ENCODE measurements at places on chromosomes 3 and 15. TPM values are rescaled to one million over a fixed set of nuclear protein-coding genes. Genes with fewer than 3 reads are reported as not detected.

DNA sequence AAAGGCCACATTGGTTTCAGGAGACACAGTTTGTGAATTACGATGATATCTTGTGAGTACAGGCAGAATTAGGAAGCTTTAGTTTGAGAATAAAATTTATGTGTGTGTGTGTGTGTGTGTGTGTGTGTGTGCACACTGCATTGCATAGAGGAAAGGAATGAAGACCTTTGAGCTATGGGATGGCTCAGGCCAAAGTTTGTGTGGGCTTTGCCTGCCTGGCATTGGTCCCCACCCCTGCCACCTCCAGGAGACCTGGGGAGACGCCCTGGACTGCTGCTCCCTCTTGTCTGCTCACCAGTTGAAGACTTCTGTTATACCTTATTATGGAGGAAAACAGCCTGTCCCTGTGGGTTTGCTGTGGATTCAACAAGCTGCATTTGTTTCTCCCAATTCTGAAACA is 37.2 kb downstream of the TIGIT start:
- no peaks in the 10 kb centered on the region for H3K27me3 ChIP-seq
- no peak overlapping the region for H3K27ac ChIP-seq
- H3K36me3 ChIP-seq: no peaks in the 10 kb centered on the region
- DNase-seq: no peak
- no peak overlapping the region for H3K4me3 ChIP-seq
- H3K4me1 ChIP-seq: peaks cover 3% of the 10 kb centered on the region

DNA sequence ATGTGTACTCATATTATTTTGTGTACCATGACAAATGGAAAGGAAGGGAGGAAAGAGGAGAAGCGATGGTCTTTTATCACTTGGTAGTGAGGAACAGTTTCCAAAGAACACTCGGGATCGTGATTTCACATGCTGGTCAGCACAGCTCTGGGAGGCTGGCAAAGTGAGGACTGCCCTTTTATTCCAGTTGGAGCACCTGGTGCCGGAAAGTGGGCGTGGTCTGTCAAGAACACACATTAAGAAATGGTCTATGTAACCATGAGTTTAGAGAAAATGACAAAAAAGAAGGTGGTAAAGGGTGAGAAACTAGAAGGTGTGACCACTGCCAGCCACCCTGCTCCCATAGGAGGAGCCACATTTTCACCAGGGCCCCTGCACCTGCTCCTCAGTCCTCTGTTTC is 7.0 kb upstream of the TSEN2 start:
- H3K36me3 ChIP-seq: no peaks in the 10 kb centered on the region
- H3K4me3 ChIP-seq: no peak overlapping the region
- peaks cover 6% of the 10 kb centered on the region for H3K4me1 ChIP-seq
- no peaks in the 10 kb centered on the region for H3K27me3 ChIP-seq
- no peak for DNase-seq
- no peak overlapping the region for H3K27ac ChIP-seq

DNA sequence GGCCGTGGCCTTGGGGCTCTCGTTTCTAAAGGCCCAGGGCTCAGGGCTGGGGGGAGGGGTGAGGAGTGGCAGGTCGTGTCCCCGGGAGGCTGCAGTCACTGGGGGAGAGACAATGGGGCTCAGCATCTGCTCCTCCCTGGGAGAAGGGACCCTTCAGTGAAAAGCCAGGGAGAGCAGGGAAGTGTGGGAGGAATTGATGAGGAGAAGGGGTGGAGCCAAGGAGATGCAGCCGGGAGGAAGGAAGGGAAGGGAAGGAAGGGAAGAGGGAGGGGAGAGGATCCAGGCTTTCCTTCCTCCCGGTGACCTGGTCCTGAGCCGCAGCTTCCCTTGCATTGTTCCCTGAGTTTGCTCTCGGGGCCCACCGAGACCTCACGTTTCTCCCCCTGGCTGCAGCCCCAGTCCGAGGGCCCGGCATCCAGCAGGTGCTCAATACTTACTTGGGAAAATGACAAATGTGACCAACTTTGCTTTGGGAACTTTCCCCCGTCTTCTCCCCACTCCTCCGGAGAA is 1.4 kb upstream of the ZNF710 start:
- peak overlapping the region; percentile 87 for H3K4me3 ChIP-seq
- H3K4me1 ChIP-seq: peaks cover 7% of the 10 kb centered on the region
- H3K27me3 ChIP-seq: no peaks in the 10 kb centered on the region
- H3K36me3 ChIP-seq: no peaks in the 10 kb centered on the region
- H3K27ac ChIP-seq: peak overlapping the region; percentile 48
- peak; percentile 46 for DNase-seq

DNA sequence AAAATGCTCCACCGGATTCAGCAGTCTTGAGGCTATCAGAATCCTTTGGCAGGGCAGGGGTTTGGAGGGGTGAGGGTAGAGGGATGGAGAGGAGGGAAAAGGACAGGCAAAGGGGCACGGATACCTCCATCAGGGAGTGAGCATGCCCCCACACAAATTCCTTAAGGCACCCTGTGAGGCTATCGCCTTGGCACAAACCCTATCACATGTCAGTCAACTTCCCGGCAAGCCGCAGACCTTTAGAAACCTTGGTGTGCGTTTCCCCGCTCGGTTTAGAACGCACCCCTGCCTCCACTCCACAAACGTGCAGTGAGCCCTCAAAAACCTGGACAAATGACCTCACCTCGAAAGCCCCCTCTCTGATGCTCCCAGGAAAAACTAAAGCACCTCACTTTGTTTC is 422 bp upstream of the SETMAR start:
- no peak overlapping the region for H3K27ac ChIP-seq
- peaks cover 15% of the 10 kb centered on the region for H3K4me1 ChIP-seq
- H3K36me3 ChIP-seq: no peaks in the 10 kb centered on the region
- peak; percentile 22 for DNase-seq

GRCh38 chr3:56976651-56977560 is 83.6 kb upstream of the SPATA12 start:
- H3K27ac ChIP-seq: peak overlapping the region; percentile 94
- peak; percentile 81 for DNase-seq
- no peak overlapping the region for H3K4me3 ChIP-seq
- H3K4me1 ChIP-seq: peaks cover 22% of the 10 kb centered on the region
- no peaks in the 10 kb centered on the region for H3K36me3 ChIP-seq

DNA sequence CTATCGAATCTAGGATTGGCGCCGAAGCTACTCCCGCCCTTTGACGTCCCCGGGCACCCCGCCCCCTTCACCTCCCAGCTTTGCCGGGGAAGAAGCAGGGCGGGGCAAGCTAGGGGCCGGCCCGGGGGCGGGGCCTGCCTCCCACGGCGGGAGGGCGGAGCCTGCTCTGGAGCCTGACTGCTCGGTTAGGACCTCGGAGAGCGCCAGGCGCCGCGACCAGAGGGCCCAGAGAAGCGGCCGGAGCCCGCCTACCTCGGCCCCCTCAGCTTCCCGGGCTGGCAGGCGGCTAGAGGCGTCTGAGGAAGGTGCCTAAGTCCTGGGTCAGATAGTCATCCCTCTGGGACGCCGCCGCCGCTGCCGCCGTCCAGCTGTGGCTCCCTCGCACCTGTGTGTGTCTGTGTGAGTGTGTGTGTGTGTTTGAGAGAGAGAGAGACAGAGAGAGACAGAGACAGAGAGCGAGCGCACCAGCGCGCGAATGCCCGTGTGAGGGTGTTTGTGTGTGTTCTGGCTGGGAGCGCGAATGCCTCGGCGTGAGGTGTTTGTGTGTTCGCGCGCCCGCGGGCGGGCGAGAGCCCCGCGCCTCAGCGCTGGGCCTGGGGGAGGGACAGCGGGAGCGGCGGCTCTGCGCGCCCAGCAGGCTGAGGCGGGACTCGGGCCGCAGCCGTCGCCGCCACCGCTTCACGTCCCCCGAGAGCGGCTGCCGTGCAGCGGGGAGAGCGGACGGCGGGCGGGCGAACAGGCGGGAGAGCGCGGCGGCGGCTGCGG is at the start of gene STXBP5L:
Gene STXBP5L, plus strand, starts transcription at position 176 of the 765 bp plus-strand sequence. CDS start 1,374 bp downstream, outside the sequence.
- peak within 1 kb of the TSS; percentile 62 for H3K4me3 ChIP-seq
- DNase-seq: peak; percentile 97
- no peaks in the 10 kb centered on the region for H3K27me3 ChIP-seq

GRCh38 chr3:177196008-177196455 is 1.2 kb downstream of the TBL1XR1 start:
- H3K36me3 ChIP-seq: no peaks in the 10 kb centered on the region
- no peak for DNase-seq
- H3K27ac ChIP-seq: no peak overlapping the region
- peak overlapping the region; percentile 78 for H3K4me3 ChIP-seq
- no peaks in the 10 kb centered on the region for H3K27me3 ChIP-seq

- no peaks in the 10 kb centered on the region for H3K36me3 ChIP-seq
- H3K27me3 ChIP-seq: no peaks in the 10 kb centered on the region
- no peaks in the 10 kb centered on the region for H3K4me1 ChIP-seq
- no peak overlapping the region for H3K4me3 ChIP-seq
- H3K27ac ChIP-seq: no peak overlapping the region
Measured at GRCh38 chr15:97817276-97817890, 143.1 kb upstream of the ARRDC4 start.

DNA sequence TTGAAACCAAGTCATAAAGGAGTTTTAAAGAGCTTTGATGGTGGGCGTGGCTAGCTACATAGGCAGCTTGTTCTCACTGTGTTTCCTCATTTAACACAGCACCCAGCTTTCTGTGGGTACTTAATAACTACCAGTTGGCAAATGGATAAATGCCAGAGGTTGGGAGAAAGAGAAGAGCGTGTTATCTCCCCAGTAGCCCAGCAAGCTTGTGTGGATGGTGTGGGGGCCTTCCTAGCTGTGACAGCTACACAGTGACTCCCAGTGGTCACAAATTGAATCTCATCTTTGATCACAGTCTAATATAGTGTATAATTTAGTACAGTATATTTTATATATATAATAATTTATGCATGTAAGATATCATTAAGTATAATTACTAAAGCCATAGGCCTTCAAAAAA is 984.1 kb downstream of the EPHA3 start:
- peak; percentile 22 for DNase-seq
- no peak overlapping the region for H3K4me3 ChIP-seq
- no peaks in the 10 kb centered on the region for H3K36me3 ChIP-seq

- no peaks in the 10 kb centered on the region for H3K27me3 ChIP-seq
- no peak overlapping the region for H3K27ac ChIP-seq
- no peaks in the 10 kb centered on the region for H3K4me1 ChIP-seq
- H3K4me3 ChIP-seq: no peak overlapping the region
- H3K36me3 ChIP-seq: no peaks in the 10 kb centered on the region
- DNase-seq: no peak
Measured at GRCh38 chr3:158954420-158954819, 152.6 kb downstream of the MFSD1 start.

DNA sequence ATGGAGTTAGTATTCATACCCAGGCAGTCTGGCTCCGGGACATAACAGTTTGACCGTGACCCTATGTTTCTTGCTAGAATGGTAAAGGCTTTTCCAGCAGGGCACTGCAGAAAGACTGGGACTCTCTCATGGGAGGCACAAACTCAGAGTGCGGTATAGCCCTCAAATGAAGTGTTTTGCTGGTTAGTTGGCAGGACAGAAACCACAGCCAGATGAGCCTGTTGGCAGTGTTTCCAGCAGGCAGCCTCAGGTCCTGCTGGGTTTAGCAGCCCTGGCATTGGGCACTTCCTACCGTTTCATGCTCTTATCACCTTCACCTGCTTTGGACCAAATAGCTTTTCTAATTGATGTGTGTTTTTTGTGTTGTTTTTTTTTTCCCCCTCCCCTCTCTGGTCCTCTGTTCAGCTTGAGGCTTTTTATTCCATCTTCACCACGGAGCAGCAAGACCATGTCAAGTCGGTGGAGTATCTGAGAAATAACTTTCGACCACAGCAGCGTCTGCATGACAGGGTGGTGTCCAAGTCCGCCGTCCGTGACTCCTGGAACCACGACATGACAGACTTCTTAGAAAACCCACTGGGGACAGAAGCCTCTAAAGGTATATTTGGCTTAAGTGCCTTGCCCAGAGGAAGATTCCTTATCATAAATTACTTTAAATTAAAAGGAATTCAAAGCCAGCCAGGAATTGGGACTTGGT is 205.6 kb downstream of the FEZF2 start:
- peaks cover under 1% of the 10 kb centered on the region for H3K4me1 ChIP-seq
- no peak for DNase-seq
- H3K27me3 ChIP-seq: no peaks in the 10 kb centered on the region

DNA sequence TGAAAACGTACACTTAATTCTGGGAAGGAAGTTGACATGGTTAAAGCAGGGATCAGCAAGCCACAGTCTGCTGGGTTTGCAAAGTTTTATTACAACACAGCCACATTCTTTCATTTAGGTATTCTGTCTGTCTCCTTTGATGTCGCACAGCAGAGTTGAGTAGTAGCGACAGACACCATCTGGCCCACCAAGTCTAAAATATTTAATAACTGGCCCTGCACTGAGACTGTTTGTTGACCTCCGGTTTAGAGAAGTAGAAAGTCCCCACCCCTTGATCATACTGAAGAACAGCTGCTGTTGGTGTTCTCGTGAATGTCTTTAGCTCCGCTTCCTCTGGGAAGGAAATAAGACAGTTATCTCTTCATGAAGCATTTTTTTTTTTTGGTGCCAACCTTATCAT is 66.2 kb downstream of the MCTP2 start:
- DNase-seq: no peak
- no peaks in the 10 kb centered on the region for H3K36me3 ChIP-seq
- H3K27me3 ChIP-seq: no peaks in the 10 kb centered on the region
- no peak overlapping the region for H3K27ac ChIP-seq

Gene SERINC4
- not detected for total RNA-seq

Gene ARGFX
- not detected for total RNA-seq

Gene ROPN1B
- total RNA-seq: not detected

Gene SCG5
- total RNA-seq: 4.8 TPM

Gene CELSR3
- 0.57 TPM for total RNA-seq

Gene OIP5
- total RNA-seq: 1.9 TPM

Gene GPR156
- 0.24 TPM for total RNA-seq

Gene DAZL
- not detected for total RNA-seq
